Head of caudate nucleus (tissue), 42 donors: ENCODE measurements at places on chromosomes 2 and 18.

DNA sequence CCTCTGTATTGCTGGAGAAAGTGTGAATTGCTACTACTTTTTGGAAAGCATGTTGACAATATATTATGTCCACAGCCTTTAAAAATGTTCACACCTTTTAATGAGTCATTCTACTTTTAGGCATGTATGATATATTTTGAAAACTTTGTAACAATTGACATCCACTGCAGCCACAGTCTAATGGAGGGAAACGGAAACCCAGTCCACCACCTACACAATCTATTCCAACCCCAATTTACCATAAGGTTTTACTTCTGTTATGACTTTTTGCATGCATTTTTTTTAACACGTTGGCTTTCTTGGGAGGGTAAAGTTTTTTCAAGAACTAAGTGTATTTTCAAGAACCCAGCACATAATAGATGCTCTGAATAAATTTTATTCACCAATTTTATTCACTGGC lies 38.5 kb upstream of the ATP8B1 start:
- DNase-seq: no peak

GRCh38 chr18:74957588-74958224 lies 251.2 kb downstream of the PTGR3 start:
- DNase-seq: no peak

DNA sequence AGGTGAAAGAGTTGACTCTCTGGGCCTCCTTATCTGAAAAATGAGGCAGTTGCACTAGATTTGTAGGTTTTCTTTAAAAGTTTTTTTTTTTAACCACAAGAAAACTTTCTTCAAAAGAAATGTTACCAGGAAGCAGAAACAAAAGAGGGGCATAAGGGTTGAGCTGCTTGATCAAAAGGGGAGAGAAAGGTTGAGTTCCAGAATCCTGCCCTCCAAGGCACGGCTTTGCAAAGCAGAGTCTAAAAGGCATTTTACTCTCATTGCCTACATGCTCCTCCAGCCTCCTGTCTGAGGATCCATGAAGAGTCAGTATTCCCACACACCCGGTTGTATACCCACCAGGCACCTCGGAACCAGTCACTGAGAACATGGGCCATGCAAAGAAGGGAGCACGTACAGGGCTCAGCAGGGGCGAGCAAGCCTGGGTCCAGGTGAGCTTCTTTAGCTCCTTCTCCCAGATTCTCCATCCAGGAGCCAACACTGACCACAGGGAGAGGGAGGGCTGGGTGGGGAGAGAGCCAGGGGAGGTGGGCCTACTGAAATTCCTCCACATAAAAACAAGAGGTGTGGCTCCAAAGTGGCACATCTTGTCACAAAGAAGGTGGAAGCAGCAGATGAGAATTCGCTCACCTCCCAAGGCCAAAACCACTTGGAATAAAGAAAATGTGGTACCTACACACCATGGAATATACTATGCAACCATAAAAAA lies 116.0 kb upstream of the EPC2 start:
- no peak for DNase-seq

DNA sequence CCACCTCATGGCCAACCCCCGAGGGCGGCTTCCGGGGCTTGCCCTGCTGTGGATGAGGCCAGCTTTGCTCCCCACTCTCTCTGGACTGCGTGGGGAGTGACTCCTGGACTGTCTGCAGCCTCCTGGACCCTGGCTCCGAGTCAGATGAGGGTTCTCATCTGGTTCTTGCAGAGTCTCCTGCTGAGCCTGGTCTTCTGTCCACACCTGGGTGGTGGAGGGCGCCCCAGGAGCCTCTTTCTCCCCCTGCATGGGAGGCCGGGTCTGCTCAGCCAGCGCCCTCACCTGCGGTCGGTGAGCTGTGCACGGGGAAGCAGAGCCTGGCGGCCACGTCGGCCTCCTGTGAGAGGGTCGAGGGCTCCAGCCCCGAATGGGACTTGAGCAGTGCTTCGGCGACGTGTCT lies 78.3 kb downstream of the RTP5 start:
- no peak for DNase-seq

GRCh38 chr2:162022290-162022945 lies 51.6 kb downstream of the DPP4 start:
- DNase-seq: no peak

DNA sequence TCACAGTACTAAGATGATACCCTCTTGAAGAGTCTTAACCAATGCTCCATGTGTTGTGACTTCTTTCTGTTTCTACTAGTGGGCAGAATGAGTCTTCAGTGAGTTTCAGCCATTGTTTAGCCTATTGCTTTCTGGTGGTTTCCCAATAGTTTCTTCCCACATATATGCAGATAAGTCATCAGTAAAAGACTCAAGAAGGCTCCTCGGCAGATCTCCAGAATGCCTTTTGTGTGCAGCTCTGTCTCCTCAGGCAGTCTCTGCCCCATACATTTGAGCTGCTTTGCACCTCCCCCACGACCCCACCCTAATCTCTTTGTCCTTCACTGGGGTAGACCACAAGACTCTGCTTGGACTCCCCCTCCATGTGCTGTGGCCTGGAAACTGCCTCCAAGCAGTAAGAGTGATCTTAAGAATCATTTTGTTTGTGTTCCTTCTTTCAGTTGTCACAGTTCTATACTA lies 71.6 kb upstream of the CHRNA1 start:
- no peak for DNase-seq

GRCh38 chr2:37771600-37772088 lies 100.2 kb upstream of the CDC42EP3 start:
- no peak for DNase-seq
